ENCODE measurements at places on chromosomes 1 and 21.

GRCh38 chr1:165925498-165926079 is 98.2 kb downstream of the UCK2 start:
- no peak for DNase-seq

DNA sequence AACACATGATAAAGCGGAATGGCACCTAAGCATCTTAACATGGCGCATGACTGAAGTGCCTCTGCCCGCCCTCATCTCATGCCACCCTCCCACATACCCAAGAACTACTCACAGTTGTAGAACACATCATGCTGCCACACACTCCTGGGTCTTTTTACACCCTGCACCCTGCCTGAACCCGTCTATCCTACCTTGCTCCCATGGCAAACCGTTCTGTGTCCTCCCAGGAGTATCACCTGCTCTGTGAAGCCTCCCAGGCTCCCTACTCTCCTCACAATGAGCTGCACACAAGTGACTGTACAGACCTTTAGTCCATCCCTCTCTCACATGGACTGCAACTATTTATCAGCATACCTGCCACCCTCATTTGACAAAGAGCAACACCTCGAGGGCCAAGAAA is 144.0 kb downstream of the TGFBR3 start:
- no peak for DNase-seq

- peak; percentile 94 for DNase-seq
Measured at GRCh38 chr1:214422137-214422671, 129.2 kb downstream of the PTPN14 start.

- peak; percentile 78 for DNase-seq
Measured at GRCh38 chr1:39205102-39205780, 746 bp downstream of the MACF1 start.

GRCh38 chr1:147815503-147815902 is 55.1 kb upstream of the GJA5 start:
- DNase-seq, result no peak

DNA sequence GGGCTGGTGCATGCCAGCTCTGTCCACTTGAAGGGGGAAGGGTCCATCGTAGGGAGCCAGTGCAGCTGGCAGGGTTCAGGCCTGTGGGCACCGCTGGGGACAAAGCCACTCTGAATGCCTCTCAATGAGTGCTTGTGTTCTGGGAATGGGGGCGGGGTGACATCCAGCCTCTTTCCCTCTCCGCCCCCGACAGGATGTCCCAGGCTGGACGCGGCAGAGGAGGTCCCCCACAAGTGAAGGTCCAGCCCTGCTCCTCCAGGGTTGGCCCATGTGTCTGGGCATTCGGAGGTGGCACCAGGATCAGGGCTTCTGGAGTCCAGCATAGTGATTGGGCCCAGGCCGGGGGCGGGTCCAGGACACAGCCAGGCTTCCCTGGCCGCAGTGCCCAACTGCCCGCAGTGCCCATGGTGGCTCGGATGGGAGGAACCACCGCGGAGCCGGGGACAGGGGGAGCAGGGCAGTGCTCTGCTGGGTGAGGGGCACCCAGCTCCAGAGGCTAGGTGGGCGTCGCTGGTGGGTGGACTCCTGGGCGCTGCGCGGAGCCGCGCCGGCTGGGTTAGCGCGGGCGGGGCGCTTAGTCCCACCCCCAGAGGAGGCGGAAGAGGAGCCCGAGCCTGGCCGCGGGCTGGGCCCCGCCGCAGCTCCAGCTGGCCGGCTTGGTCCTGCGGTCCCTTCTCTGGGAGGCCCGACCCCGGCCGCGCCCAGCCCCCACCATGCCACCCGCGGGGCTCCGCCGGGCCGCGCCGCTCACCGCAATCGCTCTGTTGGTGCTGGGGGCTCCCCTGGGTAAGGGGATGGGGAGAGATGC is at the start of gene SHISA4:
SHISA4 (plus strand) TSS at position 617 of the 808 bp plus-strand sequence; CDS start at position 714, 97 bp downstream.
- DNase-seq, result peak; percentile 26

DNA sequence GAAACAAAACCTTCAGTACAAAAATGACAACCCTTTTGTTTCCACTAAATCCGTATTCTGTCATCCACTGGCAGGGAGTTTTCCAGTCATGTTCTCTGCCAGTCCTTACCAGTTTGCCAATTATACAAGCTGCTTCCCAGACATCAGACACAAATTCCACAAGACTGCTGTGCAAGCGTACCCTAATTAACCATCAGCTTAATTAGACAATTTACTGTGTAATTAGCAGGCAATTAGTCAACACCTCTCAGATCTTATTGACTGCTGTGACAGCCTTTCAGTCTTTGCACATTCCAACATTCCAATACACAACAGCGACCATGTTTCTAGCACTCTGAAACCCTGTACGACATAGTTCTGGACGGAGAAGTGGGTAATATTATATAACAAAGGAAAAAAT is 420.1 kb downstream of the DPYD start:
- DNase-seq, result no peak

Data from amniotic epithelial cell (primary cell).